ENCODE measurements at places on chromosomes 12 and 14.

GRCh38 chr14:50531595-50532501 is 521 bp downstream of the MAP4K5 start:
- DNase-seq, result peak; percentile 12

DNA sequence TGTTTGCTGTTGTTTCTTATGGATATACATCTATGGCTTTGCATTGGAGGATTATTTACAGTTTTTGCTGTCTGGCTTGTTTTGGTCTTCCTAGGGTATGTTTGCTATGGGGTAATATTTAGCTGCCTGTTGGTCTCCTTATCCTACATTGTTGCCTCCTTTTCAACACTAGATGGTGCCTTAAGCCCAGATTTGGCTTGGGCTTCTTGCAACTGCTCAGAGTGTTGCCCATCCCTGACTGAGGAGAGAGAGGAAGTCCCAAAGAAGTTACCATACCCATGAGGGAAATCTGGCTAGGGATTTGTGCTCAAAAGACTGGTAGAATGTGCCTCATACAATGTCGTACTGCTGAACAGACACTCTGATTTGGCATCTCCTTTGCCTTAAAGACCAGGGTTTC is 94.6 kb upstream of the MUCL1 start:
- DNase-seq, result no peak

DNA sequence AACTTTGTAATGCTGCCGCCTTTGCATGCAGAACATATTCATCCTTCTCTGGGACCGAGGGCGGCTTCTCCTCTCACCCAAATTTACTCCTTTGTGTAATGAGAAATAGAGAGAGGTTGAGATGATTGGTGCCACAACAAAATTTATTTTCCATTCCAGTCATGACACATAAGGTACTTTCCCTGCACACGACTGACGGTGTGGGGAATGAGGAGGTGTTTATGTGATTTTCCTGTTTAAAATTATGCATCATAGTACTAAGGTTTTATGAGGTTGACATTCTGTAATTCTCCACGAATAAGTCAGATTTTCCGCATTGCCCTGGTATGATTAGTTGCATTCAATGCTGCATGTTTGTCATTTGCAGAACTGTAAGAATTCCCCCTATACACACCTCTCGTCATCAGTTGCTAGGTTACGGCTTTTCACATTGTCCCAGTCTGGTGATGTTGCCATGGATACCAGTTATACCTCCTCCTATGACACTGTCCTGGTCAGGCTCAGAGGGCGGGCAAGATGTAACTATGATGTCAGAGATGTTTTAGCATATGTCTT is 23.1 kb downstream of the BICDL1 start:
- DNase-seq, result peak; percentile 48

DNA sequence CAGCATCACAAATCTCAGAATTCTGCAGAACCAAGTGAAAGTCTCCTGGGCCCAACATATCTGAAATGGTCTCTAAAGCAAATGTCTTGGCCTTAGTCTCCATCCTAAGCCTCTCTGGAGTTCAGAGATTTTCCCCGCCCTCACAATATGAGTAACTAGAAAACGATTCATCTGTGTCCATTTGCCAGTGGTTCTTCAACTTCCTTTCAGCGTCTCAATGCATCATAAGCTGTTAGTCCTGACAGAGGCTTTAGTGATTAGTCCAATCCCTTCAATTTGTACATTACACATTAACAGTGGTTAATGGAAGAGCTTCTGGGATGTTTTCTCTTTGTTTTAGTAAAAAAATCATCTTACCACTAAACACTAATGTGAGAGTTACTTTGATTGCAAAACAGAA is 17.4 kb downstream of the NPC2 start:
- DNase-seq, result no peak

GRCh38 chr12:3083241-3083920 is 6.2 kb downstream of the TSPAN9 start:
- DNase-seq, result no peak

GRCh38 chr12:128727461-128727860 is 96.3 kb downstream of the SLC15A4 start:
- DNase-seq, result no peak

DNA sequence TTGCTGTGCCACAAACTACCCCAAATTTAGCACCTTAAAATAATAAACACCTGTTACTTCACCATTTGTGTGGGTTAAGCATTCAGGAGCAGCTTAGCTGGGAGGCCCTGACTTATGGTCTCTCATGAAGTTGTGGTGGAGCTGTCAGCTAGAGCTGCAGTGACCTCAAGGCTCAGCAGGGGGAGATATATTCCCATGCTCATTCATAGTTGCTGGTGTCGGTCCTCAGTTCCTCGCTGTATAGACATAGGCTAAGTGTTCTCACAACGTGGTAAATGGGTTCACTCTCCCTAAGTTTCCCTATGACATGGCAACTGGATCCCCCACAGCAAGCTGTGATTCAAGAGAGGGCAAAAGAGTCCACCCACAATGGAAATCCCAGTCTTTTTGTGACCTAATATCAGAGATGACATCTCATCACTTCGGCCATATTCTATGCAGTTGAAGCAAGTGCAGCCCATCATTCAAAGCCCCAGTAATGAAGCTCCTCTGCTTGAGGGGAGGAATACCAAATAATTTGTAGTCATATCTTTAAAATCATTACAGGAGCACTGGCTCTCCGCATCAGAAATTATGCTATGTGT is 41.1 kb downstream of the PRB3 start:
- DNase-seq, result no peak

GRCh38 chr12:69101505-69101904 is 137.9 kb upstream of the CPSF6 start:
- DNase-seq, result no peak

- DNase-seq, result no peak
Measured at GRCh38 chr14:61229981-61230380, 51.2 kb downstream of the TMEM30B start.

GRCh38 chr12:84497819-84498218 is 414.8 kb downstream of the SLC6A15 start:
- DNase-seq, result no peak

DNA sequence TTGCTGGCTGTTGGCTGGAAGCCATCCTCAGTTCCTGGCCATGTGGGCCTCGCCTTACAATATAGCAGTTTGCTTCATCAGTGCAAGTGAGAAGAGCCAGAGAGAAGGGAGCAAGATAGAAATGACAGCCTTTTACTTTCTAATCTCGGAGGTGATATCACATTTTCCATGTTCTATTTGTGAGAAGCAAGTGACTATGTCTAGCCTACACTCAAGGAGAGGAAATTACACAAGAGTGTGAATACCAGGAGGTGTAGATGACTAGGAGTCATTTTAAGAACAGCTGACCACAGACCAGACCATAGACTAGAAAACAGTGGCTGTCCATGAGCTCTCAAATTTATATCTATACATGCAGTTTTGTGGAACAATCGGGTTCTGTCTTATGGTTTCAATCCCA is 163.0 kb upstream of the NRXN3 start:
- no peak for DNase-seq

DNA sequence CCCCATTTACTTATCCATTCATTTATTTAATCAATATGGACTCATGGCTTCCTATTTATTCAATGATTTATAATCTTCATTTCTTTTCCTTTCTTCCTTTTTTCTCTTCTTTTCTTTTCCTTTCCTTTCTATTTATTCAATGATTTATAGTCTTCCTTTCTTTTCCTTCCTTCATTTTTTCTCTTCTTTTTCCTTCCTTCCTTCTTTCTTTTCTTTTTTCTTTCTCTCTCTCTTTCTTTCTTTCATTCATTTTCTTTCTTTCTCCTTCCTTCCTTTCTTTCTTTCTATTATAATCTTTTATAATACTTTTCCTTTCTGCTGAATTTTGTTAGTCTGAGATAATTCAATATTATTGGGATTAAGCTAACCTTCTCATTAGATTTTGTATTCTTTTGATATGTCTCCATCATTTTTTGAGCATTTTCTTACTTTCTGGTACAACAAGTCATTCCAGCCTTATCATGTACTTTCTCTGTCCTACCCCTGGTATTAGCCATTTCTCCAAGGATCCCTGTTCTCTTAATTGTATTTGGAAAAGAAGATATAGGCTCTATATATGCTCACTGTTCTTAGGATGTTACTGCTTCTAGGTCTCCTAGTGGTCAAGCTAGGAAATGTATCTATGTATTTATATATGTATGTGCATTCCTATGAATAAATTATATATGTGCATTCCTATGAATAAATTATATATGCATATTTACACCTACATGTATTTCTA is 12.1 kb downstream of the LACRT start:
- DNase-seq, result no peak

- no peak for DNase-seq
Measured at GRCh38 chr12:49598527-49598926, 6.9 kb downstream of the FAM186B start.

DNA sequence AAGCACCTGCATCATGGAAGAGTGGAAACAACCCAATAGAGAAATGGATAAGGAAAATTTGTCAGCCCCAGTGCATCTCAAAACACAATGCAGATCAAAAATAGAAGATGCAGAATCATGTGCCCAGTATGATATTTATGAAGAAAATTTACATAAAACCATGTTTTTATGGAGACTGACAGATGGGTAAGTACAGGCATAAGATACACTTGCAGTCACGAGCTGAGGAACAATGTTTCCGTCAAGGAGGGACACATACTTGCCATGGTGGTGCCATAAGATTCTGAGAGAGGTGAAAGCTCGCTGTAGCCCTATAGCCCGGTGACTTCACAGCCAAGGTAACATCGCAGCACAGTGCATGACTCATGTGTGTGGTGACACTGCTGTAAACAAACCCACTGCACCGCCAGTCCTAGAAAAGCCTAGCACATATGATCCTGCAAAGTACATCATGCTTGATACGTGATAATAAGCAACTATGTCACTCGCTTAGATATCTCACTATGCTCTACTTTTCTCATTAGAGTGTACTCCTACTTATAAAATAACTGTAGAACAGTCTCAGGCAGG is 112.6 kb downstream of the RIMBP2 start:
- no peak for DNase-seq

DNA sequence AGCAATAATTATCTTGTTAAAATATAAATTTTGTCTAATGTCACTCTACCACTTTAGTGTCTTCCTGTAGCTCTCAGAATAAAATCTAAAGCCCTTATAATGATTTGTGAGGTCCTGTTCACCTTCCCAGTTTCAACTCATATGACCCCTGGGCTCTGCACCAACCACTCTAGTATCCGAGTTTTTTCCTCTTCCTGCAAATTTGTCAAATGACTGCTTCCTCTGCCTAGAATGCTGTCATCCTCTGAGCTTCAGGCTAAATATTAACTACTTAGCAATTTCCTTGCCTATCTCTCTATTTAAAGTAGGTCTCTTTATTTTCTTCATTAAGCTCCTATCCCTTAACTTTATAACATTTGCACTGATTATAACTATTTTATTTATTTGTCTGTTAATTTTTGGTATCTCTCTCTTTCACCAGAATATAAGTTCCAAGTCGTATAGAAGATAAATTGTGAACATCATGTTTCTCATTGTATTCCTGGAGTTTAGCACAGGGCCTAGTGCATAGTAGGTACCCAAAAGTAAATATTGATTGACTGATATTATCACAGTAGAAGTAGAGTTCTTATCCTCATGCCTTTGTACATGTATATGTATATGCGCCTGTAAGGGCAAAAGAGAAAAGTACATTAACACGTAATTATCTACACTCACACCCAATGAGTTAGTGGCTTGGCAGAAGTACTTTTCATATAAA is 196.0 kb downstream of the BCAT1 start:
- no peak for DNase-seq

DNA sequence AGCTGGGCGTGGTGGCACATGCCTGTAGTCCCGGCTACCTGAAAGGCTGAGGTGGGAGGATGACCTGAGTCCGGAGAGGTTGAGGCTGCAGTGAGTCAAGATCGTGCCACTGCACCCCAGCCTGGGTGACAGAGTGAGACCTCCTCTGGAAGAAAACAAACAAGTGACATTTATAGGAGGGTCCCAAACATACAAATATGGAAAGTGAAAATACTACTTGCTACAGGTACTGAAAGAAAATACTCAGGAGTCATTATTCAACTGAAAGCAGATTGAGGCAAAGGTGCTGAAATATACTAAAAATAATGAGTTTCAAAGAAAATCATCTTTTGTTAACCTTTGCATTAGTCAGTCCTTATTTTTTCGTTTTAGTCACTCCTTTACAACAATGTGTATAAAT is 53.5 kb downstream of the ETV6 start:
- DNase-seq, result no peak

DNA sequence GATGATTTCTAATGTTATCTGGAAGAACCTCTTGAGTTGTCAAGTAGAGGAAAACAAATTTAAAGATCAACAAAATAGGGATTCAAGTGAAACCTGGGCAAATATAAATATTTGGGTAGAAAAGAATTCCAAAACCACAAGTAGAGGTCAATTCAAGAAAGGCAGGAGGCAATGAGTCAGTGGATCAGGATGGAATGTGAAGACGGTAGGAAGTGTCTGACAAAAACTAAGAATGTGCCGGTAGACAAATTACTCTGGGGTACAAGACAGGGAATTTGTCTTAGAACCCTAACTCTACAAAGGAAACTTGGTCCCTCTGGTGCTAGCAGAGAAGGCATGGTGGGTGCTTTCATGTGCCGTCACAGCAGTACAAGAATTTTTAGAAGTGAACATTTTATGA is 13.6 kb downstream of the ABCD2 start:
- no peak for DNase-seq

- no peak for DNase-seq
Measured at GRCh38 chr12:76366163-76366562, 17.9 kb upstream of the BBS10 start.

GRCh38 chr14:71783088-71783487 is 149.1 kb upstream of the RGS6 start:
- no peak for DNase-seq

- no peak for DNase-seq
Measured at GRCh38 chr12:40820794-40821484, 128.7 kb downstream of the CNTN1 start.

GRCh38 chr12:129257524-129257923 is 404.2 kb downstream of the GLT1D1 start:
- DNase-seq, result no peak

DNA sequence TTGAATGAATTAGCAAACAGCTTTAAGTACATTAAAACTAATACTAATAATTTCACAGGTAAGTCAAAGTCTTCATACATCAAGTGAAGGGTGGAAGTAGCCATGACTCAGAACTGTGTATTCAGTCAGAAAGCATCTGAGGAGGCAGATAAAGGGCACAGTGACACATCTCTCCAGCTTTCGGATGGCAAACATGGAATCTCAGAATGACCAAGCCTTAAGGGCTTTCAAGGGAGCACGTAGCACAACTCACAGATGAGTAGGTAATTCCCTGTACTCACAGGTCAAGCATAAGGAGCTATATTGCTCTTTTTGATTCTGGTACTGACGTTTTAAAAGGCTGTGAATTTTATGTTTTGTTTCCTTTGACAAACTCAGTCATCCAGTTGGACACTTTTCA is 56.0 kb downstream of the MDGA2 start:
- DNase-seq, result no peak

- DNase-seq, result no peak
Measured at GRCh38 chr14:41973178-41973577, 366.5 kb downstream of the LRFN5 start.
